ENCODE measurements at places on chromosomes 12 and 14.

DNA sequence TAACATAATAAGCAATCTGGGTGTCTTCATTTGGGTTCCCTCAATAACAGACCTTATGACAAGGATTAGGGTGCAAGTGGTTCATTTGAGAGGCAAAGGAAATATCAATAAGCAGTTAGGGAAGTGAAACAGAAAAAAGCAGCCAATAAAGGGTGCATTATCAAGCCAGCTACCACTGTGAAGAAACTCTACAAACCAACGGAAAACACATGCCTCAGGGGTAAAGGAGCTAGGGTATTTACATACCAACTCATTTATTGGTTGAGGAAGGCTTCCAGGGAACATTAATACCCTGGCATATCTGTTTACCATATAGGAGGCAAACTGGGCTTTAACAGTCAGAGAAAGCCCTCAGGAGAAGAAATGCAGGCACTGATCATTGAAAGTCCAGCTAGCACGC lies 22.7 kb upstream of the IFNG-AS1 start:
- no peak for DNase-seq

DNA sequence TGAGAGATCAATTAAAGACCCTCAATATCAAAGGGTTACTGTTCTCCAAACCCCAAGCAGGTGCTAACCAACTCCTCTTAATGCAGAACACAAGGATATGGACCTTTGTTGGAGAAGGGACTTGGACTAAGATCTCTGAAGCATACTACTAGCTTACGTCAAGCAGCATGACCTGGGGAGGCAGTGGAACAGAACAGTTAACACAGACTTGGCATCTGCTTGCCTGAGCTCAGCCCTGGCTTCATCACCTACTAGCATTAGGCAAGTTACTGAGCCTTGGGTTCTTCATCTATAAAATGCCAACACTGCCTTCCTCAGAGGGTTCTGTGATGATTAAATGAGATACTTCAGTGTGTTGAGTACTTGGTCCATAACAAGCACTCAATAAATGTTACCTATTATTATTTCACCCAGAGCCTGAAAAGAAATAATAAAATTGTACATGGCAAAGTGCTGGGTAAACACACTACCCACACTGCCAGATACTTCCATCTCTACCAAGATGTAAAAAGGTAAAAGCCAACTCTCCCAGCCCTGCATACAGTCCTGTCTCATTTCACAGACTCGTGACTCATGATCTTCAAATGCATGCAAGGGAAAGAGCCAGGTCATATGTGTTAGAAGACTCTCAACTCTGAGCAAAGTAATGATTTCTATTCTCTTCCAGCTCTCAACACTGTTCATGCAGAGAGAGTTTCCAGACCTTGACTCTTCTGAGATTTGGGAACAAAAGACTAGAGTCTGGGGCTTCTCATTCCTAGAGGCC lies 39.7 kb downstream of the FMNL3 start:
- DNase-seq: no peak

DNA sequence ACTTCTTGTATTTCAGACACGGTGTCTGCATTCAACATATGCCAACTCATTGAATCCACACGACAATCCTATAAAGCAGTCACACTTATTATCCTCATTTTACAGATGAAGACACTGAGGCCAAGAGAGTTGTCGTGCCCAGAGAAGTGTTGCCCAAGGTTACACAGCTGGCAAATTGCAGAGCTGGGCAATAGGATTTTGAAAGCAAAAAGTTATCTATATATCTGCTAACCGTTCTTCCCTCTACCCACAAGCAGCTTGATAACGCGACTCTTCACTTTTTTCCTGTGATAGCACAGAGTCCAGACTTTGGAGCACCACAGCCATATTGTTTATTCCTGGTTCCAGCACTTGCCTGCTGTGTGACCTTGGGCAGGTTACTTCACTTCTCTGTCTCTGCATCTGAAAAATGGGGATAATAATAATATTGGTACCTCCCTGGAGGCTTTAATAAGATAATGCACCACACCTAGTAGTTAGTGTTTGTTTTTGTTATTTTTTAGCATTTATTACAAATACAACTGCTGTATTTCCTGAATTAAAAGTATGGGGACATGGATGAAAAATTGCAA lies 82.2 kb downstream of the CHST11 start:
- no peak for DNase-seq

GRCh38 chr12:108826807-108827721 lies 30.3 kb downstream of the SSH1 start:
- no peak for DNase-seq

DNA sequence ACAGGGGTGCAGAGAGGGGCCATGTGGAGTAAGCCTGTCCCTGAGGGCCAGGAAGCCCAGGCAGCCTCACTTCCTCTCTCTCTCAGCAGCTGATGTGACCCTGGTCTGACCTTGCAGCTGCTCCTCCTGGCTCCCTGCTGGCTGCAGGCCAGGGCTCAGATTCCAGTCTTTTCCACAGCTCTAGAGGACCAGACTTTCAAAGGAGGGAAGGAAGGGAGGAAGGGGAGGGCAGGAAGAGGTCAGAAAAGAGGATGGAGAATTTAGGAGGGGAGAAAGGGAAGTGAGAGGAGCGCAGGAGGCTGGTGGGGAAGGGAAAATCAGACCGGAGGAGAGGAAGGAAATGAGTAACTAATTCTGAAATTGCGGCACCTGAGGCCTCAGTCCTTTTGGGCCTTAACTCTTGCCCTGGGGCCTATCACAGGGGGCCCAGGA lies 40.9 kb upstream of the VASH1 start:
- DNase-seq: peak; percentile 64

- no peak for DNase-seq
Measured at GRCh38 chr12:93622485-93622884, 50.0 kb downstream of the SOCS2 start.

GRCh38 chr14:91029456-91030217 lies 30.8 kb downstream of the RPS6KA5 start:
- no peak for DNase-seq

DNA sequence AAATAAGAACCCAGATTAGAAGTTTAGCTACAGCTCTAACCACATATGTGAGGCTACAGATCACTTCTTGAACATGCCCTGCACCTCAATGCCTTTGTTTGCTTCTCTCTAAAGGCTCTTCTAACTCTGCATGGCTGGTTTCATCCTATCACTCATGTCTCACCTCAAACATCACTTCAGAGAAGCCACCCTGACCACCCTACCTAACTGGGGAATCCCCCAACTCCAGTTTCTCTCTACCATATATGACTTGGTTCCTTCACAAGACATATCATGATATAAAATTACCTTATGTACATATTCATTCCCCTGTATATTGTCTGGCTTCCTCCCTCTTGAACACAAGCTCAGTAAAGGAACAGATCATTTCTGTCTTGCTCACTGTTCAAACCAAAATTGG lies 250.2 kb upstream of the GRIP1 start:
- DNase-seq: no peak

DNA sequence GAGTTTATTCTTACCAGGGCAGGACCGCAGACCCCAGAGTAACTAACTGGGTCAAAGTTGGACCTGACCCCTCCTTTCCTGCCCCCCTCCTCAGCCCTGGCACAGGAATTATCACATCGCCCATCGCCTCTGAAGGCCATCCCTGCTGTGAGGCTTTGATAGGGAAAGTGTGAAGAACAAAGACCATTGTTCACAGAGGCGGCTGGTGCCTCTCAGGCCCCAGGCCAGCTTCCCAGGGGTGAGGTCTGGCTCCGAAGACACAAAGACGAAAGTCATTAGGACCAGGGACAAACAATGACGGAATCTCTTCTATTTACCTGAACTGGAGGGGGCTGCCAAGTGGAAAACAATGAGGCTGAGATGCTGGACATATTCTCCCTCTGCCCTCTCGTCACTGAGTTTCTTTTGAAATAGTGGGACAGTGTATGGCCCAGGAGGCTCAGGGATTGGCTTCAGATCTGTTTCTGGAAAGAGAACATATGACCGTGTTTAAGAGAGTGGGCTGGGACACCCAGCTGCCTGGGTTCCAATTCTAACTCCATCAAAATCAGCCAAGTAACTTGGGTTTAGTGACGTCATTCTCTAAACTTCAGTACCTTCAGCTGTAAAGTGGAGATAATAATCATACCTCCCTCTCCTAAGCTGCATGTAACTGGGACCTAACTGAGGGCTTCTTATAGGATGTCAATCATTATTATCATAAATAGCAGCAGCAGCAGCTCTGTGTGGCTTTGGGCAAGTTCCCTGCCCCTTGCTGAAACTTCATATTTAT lies 769.4 kb downstream of the MED13L start:
- peak; percentile 95 for DNase-seq

GRCh38 chr12:42325326-42325652 lies 605 bp downstream of the ZCRB1 start:
- DNase-seq: no peak

DNA sequence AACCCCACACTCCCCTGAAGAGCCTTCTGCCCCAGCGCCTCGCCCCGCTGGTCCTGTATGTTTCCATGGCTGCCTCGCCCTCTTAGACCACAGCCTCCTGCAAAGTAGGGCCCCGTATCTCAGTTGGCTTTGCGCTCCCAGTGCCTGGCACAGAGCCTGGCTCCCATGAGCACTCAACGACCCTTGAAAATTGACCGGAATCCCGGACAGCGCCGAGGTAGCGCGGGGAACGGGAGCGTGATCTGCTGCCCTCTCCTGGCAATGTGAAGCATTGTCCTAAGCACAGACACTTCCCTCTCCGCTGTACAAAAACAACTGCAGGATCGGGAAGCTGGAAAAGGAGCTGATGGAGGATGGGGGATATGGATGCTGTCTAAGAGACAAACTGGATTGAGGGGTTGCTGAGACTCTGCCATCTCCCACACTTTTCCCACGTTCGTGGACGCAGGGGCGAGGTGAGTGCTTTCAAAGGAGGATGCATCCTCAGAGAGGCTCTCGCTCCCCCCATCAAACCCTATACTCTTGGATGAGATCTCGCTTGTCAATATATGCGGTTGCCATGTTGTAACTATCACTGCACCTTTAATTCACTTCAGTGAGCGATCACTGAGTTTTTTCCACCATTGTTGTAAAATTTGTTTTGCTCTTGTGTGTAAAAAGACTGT lies 10.7 kb upstream of the FKBP4 start:
- peak; percentile 84 for DNase-seq

DNA sequence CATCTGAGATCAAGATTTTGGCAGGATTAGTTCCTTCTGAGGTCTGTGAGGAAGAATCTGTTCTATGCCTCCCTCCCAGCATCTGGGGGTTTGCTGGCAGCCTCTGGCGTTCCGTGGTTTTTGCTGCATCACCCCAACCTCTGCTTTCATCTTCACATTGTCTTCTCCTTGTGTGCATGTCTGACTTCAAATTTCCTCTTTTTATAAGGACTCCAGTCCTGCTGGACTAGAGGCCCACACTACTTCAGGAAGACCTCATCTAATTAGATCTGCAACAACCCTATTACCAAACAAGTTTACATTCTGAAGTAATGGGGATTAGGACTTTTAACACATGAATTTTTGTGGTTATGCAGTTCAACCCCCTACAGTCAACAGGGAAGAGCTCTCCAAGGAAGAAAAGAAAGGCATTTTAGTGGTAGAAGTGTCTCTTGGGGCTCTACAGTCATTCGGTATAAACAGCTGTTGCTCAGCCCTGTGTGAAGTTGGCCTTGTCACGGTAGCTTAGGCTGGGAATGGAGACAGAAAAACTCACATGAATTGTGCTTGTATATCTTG lies 89.7 kb downstream of the CAND1 start:
- DNase-seq: no peak

DNA sequence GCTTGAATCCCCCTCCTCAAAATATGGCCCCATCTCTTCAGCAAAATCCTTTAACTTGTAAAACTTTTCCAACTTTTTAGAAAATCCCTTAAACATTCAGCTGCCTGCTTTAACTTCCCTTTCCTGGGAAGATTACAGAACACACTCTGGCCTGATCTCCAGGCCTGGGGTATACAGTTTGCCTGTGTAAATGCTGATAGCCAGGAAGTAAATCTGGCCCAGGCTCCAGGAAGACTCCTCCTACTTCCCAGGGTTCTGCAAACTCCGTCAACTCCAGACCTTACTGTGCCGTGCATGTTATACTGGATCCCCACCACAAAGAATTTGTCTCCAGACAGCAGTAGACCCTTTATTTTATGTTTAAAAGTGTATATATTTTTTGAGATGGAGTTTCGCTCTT lies 67.0 kb upstream of the FERMT2 start:
- DNase-seq: no peak

DNA sequence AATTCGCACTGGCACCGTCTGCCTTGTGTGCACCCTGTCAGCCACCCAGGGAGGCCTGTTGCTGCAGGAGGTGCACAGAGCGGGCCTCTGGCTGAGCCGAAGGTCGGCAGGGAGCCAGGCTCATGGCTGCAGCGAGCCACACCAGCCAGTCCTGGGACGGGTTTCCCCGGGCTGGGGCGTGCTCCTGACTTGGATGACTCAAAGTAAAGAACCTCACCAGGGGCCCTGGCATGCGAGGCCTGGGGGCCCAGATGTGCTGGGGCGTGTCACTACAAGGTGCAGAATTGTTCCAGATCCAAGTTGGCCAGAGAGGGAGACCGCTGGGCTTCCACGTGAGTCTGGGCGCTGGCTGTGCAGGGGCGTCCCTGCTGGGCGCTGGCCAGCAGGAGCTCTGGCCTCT lies 34.5 kb downstream of the FBRSL1 start:
- no peak for DNase-seq

DNA sequence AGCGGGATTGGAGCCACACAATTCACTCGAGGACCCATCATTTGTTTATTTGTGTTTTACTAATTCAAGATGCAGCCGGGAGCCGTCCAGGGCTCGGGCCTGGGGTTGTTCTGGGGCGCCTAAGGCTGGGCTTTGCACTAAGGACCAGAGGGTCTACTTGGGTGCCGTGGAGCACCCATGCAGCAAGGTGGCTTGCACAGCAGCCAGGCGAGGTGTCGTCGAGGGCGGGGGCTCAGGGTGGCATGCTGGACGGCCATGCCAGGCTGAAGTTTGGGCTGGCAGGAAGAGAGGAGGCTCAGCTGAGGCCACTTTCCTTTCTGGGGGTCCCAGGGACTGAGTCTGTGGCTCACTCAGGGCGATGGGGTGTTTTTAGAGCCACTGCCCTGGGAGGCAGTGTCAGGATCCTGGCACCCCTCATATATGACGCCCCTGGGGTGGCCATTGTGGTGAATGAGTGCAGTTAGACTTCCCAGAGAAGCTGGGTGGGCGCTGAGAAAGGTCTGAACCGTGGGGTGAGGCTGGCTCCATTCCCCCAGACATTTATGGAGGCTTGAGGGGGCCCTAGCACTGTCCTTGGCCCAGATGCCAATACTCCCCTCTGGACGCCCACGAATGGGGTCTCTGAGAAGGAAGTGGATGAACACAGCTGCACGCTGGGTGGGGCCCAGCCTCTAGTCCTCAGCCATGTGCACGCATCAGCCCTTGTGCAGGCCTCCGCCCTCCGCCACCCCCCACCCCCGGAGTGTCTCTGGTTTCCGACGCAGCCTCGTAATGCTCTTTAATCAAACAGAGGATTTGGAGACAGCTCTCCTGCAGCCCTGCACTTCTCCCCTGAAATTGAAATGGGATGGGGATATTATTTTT lies 11.3 kb downstream of the MEG3 start:
- DNase-seq: no peak
